ENCODE measurements at places on chromosomes 6 and 20. TPM values are rescaled to one million over a fixed set of nuclear protein-coding genes. Genes with fewer than 3 reads are reported as not detected.

Gene AURKA
- total RNA-seq, result 119 TPM

Gene YIPF3
- 67.8 TPM for total RNA-seq

Gene LST1
- total RNA-seq, result not detected

Gene POPDC3
- total RNA-seq, result 31.2 TPM

Gene KCNK16
- not detected for total RNA-seq

Gene ADGRF5
- total RNA-seq, result not detected

Gene EYA2
- 3.0 TPM for total RNA-seq

All from A549 treated with DMSO at 1 μM for 4 hours (cell line).